ENCODE measurements at places on chromosomes 3 and 15.

GRCh38 chr3:49058011-49058410 is 28.8 kb upstream of the IMPDH2 start:
- DNase-seq: no peak

GRCh38 chr3:31389939-31390338 is 142.8 kb upstream of the STT3B start:
- no peak for DNase-seq

GRCh38 chr15:58393241-58393662 is 38.5 kb upstream of the LIPC start:
- DNase-seq: no peak

DNA sequence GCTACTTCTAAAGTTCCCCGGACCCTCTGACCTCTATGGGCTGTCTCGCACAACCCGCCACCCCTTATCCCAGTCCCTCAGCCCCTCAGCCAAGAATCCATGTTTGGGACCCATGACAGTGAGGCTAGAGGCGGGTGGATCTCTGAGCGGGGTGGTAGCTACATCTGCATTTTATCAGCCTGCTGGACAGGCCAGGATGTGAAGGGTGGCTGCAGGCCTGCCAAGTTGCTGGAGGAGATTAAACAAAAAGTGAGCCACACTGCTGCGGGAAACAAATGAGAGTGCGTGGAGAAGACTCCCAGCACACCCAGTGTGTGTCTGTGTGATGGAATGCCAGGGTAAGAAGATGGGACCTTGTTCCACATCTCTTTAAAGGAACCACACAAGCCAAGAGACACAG is 51.1 kb upstream of the SPATA12 start:
- DNase-seq: no peak

- DNase-seq: peak; percentile 80
Measured at GRCh38 chr15:90680371-90680935, 36.7 kb upstream of the BLM start.

DNA sequence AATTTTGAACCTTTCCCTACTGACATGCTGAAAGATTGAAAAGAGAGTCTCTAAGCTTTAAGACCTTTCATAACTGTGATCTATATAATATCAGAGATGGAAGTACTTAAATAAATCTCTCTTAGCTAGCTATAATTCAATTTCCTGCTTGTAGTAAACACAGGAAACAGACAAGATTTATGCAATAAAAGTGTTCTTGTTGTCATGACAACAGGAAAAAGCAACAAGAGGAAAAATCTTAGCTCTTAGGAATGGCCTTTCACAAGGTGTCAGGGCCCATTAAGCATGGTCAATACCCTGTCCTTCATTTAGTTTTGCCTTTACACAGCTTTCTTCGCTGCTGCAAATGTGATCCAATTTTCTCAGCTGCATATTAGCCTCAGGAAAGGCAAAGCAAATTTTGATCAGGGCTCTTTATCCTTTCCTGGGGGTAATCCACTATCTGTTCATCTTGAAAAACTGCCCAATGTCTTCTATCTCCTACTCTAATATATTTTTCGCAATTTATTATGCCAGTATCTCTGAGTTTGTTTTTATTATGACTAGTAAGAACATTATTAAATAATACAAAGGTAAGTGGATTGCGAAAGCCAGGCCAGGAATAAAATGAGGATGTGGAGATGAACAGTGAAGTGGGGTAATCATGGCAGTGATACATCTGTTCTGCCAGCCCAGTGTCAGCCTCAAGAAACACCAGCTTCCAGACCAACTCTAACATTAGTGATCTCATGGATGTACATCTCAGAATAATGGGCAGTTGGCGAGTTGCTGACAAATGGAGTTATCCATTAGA is 28.7 kb downstream of the SIDT1 start:
- DNase-seq: no peak

- DNase-seq: no peak
Measured at GRCh38 chr3:131907796-131908195, 127.0 kb downstream of the CPNE4 start.

DNA sequence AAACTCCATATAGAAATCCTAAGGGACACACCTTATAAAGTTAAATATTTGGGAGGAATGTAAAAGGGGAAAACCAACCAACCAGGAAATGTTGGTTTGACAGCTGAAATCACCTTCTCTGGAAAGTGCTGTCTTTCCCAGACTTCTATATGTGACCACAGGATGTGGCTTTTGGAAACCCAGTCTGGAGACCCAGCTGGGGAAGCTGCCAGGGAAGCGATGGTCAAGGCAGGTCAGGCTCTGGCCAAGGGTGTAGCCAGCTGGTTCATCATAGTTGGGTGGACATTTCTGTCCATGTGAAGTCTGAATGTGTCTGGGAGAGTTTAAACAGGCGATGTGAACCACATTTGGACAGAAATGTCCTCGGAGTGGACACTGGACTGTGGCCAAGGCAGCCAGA is 73.9 kb downstream of the ARNT2 start:
- peak; percentile 54 for DNase-seq

GRCh38 chr3:53243165-53243564 is 12.7 kb downstream of the TKT start:
- peak; percentile 46 for DNase-seq

DNA sequence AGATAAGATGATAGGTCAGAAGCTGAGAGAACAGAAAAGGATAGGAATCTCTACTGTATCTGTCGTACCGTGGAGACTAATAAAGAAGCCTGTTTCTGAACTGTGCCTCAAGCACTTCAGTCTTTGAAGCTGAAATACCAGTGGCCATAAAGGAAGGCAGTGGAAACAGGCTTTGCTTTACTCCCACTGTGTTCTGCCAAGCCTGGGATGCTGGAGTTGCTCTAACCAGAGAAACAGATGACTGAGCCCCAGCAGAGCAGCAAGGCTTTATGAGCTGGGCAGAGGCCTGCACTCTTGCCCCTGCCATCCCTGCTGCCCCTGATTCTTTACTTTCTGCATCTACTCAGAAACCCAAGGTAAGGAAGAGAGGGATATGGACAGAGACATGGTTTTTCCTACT is 89.4 kb downstream of the PDE8A start:
- DNase-seq: no peak

DNA sequence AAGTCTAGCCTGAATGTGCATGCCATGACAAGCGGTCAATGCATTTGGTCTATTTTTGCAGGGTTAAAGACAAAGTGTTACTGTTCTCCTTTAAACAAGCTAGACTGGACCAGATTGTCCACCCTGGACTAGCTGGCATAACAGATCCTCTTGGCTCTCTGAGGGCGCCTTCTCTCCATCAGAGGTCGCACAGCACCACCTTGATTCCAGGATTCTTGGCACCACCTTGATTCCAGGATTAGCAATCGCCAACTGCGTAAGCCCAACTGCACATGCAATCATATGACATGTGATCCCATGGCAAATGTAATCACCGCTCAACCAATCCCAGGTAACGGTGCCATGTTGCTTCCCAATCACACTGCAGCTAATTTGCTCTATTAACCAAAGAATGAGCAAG is 98.6 kb downstream of the OXNAD1 start:
- no peak for DNase-seq

DNA sequence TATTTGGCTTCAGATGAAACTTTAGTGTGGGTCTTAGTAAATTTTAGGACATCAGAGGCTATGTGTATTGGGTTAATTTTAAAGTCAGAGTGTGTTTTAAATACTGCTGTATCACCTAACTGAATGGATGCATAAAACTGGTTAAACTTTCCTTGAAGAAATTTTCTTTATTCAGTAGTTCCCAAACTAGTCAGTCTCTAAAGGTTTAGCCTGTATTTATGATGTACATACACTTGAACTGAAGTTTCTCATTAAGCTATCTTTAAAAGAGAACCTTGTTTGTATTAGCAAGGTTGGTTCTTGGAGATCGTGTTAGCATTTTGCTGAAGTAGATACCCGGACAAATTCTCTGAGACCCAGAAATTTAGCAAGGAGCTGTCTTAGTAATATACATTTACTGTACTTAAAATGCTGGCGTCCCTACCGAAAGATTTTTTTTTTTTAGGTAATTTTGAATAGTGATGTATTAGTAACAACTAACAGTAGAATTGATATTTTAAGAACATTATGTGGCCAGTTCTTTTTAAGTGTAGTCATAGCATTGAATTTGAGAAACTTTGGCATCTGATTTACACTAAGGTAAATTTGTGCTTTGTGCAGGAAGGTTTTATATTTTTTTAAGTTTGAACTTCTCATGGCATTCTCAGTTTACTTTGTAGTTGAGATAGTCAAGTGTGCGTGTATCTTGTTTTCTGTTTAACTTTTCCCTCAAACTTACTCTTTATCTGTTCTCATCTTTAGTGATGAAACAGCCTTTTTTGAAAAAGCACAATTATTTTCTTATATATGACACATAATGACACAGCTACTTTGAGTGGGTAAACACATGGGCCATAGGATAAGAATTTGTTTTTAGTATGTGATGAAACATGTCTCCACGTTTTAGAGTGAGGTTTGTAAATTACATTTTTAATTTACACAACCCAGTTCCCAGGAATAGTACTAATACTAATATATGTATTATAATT is 2.9 kb downstream of the DIPK2A start:
- no peak for DNase-seq

DNA sequence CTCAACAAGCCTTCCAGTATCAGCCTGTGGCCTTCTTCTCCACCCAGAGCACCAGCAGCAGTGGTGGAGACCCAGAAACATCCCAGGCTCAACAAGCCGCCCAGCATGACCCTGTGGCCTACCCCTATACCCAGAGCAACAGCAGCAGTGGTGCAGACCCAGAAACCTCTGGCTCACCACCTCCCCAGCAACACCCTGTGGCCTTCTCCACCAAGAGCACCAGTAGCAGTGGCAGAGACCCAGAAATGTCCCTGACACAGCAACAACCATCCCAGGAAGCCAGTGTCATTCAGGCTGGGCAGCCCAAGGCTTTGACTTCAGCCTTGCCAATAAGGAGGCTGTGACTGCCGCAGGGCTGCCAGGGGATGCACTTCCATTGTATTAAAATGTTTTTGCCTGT is 16.3 kb upstream of the EMC3 start:
- no peak for DNase-seq

GRCh38 chr3:71987089-71987735 is 202.3 kb upstream of the PROK2 start:
- no peak for DNase-seq

- no peak for DNase-seq
Measured at GRCh38 chr15:89984001-89984400, 17.1 kb upstream of the ZNF710 start.

GRCh38 chr3:108189440-108189839 is 32.8 kb downstream of the IFT57 start:
- DNase-seq: no peak

DNA sequence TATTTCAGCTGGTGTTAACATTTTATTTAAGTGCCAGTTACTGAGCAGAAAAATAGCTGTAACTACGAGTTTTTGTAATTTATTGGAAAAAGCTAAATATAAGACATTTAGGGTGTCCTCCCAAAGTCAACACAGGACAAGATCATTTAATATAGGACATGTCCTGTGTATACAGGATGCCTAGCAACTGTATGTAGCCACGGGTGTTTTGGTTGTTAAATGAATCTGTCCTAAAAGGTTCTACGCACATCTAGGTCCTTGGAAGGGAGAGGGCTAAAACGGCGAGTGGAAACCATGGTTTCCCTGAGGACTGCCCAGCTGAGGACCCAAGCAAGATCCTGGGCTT is 565 bp upstream of the ZNF621 start:
- peak; percentile 24 for DNase-seq

DNA sequence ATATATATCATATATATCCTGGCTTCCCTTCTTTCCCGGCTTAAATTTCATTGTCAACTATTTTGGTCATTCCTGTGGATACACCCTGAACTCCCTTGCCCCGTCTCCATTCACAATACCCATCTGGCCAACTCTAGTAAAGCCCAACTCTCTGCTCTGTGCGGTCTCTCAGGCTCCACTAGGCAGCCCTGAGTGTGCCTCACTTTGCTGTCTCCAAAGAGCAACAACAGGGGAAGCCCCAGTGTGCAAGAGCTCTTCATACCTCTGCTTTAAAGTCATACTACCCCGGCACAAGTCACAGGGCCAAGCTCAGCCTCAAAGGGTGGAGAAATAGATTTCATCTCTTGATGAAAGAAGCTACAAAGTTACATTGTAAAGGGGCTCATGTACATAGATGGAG is 18.9 kb upstream of the FEM1B start:
- DNase-seq: no peak

DNA sequence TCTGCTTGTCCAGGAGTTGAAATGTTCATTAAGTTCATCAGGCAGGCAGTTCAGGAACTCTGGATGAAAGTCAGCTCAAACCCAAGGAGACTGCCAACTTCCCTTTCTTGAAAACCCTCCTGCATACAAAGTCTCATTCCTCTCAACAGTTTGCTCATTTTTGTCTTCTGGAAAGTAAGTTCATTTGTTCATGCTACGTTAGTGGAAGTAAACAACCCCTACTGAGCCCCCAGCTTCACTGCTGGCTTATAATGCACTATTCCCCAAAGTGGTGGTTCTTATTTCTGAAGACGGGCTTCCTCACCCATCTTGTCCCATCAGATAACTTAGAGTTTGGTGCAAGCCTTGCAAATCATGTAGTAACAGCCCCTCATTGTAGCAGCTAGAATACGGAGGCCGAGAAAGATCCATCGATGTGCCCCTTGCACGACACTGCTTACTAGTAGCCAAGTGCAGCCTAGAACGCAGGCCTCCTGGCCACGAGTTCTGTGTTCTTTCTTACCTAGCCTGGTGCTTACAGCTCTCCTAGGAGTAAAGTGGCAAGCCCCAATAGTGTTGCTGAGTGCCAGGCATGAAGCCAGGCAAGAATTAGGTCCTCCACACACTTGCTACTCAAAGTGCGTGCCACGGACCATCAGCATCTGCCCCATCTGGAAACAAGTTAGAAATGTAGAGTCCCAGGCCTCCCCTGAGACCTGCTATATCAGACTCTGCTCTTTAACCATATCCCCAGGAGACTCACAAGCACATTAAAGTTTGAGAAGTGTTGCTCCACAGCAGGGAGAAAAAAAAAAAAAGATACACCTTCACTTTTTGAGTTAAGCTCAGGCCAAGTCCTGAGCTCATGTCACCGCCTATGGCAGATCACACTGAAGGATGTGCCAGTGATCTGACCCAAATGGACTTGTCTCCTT is 82.5 kb downstream of the RFTN1 start:
- DNase-seq: no peak

DNA sequence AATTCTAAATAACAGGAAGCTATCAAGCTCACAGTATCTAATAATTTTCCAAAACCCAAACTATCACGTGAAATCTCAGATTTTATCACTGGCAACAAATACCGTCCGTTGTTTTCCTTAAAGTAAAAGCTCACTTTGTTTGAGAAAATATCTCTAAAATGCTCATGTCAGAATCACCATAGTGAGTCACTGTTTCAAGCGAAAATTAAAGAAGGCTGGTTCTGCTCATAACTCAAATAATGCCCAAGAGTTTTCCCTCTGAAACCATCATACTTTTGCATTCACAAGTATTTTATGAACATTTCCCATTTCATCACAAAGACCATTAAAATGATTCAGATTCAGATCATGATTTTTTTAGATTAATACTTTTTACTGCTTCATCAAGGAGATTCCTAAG is 50.6 kb downstream of the TBL1XR1 start:
- DNase-seq: no peak

GRCh38 chr15:27690290-27690689 is 408.8 kb downstream of the OCA2 start:
- no peak for DNase-seq
